Eye (tissue), 1 donor: ENCODE measurements at places on chromosomes 3 and 15.

- DNase-seq: peak; percentile 90
Observed at GRCh38 chr3:62876064-62876463, 848 bp upstream of the CADPS start.

DNA sequence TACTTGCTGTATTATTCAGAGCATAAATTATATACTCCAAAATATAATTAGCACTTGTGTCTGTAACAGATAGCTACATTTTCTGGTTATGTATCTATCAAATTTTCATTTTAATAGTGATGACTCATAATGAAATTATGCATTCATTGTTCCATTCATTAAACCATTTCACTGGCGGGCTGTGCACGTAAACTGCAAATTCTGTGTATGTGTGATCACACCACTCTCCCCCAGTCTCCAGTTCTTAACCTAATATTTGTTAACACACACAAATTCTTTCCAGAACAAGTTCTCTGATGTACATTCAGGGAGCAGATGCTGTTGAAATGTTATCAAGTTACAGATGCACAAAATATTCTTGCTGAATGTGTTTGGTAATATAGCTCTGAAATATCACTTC lies 3.8 kb upstream of the KCNMB2 start:
- no peak for DNase-seq

- no peak for DNase-seq
Observed at GRCh38 chr3:112530573-112530972, 31.2 kb downstream of the ATG3 start.

DNA sequence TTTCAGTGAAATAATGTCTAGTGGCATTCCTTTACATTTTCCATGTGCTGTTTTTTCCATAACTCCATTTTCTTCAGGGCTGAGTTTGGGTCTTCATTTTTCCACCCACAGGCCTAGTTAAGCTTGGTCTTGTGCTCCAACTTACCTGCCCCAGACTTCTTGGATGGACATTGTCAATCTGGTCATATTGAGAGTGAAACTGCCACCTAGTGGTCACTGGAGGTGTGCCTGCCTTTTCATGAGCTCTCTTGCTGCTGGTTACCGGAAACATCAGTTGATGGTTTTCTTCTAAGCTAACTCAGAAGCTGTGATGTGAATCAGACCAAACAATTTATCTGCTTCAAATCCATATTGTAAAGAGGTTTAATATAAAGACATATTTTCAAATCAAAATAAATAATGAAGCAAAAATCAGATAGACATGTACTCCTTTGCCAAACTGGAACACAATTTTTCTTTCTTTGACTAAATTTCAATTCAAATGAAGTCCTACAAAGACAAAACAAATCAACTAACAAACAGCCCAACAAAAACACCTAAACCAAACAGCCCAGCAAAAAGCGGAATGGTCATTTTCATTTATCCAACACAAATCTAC lies 135.1 kb upstream of the RASGRP1 start:
- peak; percentile 82 for DNase-seq

GRCh38 chr3:47512416-47513124 lies 942 bp downstream of the ELP6 start:
- peak; percentile 57 for DNase-seq

GRCh38 chr3:115436767-115437301 lies 186.5 kb upstream of the GAP43 start:
- DNase-seq: peak; percentile 7

DNA sequence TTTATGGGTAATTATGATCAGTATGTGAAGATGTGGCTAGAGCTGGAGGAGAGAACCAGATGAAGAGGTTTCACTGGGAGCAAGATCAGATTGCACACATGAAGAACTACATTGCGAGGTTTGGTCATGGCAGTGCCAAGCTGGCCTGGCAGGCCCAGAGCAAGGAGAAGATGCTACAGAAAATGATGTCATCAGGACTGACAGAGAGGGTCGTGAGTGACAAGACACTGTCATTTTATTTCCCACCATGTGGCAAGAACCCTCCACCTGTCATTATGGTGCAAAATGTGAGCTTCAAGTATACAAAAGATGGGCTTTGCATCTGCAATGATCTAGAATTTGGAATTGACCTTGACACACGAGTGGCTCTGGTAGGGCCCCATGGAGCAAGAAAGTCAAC lies 168.3 kb downstream of the C3orf38 start:
- no peak for DNase-seq

DNA sequence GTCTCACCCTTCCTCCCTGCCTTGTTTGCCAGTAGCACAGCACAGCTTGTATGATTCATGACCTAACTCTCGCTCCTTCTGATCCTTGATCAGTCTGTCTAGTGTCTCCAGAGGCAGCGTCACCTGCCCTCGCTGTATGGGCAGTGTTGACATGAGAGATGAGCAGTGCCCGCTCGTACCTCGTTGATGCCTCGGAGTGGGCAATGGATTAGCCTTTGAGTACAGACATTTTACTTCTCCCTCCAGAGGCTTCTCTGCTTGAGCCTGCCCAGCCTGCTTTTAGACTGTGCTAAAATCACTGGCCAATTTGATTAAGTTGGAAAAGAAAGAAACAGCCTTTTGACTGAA lies 569.0 kb downstream of the NTRK3 start:
- no peak for DNase-seq

- no peak for DNase-seq
Observed at GRCh38 chr3:16890597-16891333, 6.0 kb downstream of the PLCL2 start.

DNA sequence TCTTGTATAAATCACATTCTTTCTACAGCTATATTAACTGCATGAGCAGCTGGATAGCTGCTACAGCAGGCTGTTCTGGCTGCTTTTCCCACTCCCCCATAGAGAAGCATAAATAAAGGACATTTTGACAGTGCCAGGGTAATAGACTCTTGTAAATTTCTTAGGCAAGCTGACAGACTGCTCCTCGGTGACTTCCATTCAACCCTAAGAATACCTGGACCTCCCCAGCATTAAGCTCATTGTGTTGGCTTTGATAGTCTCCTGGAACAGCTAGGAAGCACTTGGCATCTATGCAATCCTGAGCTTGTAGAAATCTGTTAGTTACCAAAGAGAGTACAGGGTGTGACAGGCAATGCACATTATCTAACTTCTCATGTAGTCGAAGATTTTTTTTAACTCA lies 475.4 kb downstream of the AGBL1 start:
- DNase-seq: no peak
